ENCODE measurements at places on chromosomes 1 and 21.

GRCh38 chr1:2443277-2444137 is 31.1 kb upstream of the PEX10 start:
- DNase-seq, result no peak

DNA sequence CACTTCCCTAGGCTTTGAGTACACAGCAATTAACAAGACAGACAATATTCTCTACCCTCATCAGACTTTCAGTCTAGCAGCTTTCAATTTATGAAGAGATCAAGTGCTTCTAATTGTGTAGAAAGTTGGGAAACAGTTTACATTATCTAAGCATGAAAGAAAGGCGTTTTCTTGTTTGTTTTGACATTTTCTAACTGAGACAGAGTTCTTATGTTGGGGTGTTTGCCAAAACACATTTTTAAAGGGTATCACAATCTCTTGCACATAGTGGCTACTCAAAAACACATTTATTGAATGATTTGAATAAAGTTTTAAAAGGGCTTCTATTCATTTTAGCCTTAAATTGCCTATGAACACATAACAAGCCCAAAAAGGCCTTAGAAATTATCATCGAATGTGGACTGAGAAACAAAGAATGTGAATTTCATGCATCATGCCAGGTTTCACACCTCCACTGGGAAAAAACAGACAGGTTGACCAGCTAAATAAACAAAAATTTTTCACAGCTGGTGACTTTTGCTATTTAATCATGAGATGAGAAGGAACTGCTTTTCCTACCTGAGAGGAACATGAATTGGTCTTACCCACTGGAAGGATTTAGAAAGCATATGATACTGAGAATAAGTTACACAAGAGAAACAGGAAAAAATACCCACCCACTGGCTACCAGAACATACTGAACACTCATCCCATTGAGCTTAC is 394.5 kb upstream of the PKN2 start:
- no peak for DNase-seq

DNA sequence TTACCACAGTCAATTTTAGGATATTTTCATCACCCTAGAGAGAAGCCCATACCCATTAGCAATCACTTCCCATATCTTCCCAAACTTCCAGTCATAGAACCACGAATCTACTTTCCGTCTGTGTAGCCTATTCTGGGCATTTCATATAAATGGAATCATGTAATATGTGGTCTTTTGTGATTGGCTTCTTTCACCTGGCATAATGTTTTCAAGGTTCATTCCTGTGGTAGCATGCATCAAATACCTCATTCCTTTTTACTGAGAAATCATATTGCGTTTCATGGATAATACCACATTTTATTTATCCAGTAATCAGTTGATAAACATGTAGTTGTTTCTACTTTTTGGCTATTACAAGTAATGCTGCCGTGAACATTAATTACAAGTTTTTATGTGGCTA is 21.5 kb downstream of the DESI2 start:
- no peak for DNase-seq

DNA sequence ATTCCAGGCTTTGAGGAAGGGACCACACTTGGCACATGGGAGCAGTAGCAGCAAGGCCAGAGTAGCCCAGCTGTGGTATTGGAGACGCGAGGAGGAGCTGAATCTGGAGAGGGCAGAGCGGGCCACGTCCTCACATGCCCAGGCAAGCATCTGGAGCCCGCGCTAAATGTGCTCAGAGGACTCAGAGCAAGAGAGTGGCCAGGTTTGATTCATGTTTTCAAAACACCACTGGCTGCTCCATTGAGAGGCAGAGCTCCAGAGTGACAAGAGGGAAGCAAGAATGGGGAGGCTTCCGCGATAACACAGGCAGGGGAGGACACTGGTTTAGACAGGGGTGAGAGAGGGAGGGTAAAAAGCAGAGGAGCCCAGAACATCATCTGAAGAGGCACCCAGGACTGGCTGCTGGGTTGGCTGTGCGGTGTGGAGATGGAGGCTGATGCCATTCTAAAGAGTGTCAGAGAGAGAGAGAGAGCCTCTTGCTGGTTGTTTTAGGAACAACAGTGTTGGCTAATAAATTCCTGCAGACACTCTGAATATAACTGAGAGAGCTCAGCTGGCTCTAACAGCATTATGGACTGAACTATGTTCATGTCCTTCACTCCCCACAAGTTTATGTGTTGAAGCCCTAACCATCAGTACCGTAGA is 32.3 kb downstream of the RCAN1 start:
- peak; percentile 69 for DNase-seq

- no peak for DNase-seq
Measured at GRCh38 chr21:33763582-33763899, 121.2 kb downstream of the ITSN1 start.

DNA sequence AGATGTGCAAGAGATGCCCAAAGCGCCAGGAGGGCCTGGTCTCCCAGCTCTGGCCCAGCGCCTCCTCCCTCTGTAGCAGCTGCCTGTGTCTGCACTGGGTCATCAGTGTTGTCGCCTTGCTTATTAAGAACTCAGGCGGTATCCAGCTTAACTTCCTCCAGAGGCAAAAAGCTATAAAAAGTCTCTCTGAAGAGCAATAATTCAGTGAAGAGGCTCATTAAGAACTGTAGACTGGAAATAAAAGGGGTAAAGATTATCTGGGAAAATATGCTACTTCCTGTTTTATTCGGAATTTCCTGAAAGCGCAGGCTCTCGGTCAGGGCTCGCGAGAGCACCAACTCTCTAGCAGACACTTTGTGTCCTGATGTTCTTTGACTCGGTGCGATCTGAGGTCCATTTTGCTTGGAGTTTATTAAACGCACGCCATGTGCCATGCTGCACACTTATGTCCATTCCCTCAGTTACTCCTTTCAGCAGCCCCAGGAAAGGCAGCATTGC is 70.4 kb downstream of the MRPS6 start:
- DNase-seq, result no peak

GRCh38 chr1:240475832-240476231 is 136.1 kb downstream of the GREM2 start:
- DNase-seq, result no peak

DNA sequence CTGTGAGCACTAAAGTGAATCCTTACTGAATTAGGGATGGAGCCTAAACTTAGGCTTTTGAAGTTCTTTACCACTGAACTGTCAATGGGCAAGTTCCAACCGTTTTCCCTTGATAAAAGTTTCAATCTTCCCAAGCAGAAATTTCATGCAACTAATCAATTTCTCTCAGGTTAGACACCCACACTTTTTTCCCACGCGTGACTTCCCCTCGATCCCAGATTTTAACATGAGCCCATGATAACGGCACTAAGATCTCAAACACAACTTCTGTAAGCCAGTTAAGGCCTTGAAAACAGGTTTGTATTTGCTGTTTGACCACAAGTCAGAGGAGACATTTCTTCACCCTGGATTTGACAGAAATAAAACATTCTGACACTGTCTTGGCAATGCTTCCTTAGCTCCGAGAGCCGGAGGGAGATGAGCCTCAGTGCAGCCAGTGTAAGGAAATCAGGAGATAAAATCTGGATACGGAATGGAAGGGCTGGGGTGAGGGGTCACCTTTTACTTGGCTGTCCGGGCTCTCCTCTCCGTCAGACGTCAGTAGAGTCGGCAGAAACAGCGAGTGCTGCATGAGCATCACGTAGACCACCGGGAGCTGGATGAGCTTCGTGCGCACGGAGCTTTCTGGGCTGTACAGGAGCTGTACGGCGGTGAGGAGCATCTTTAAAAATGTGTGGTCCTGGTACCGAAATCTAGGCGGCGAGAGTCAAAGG is 39.7 kb downstream of the MRAP start:
- DNase-seq, result no peak

DNA sequence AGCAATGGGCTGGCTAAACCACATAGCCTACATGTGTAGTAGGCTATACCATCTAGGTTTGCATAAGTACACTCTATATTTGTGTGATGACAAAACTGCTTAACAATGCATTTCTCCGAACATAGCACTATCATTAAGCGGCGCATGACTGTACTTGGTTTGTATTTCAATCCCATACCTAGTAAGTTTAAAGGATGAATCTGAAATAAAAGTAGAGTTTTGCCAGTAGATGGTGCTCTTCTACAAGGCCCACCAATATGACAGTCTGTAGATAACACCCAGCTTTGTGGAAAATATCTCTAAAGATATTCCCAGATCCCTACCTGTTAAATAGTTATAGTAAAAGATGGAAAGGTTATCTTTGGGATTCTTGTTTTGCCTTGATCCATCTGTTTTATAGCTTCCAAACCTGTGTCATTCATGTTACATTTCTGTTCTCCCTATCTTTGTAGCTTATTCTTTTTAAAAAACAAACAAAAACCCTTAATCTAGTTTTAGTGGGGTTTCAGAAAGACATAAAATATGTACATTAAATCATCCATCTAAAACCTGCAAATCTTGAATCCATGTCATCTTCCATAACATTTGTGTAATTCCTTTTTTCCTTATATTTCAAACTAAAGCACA is 33.9 kb upstream of the ASPM start:
- DNase-seq, result peak; percentile 74

GRCh38 chr1:10738061-10739058 is 58.1 kb downstream of the CASZ1 start:
- DNase-seq, result no peak

DNA sequence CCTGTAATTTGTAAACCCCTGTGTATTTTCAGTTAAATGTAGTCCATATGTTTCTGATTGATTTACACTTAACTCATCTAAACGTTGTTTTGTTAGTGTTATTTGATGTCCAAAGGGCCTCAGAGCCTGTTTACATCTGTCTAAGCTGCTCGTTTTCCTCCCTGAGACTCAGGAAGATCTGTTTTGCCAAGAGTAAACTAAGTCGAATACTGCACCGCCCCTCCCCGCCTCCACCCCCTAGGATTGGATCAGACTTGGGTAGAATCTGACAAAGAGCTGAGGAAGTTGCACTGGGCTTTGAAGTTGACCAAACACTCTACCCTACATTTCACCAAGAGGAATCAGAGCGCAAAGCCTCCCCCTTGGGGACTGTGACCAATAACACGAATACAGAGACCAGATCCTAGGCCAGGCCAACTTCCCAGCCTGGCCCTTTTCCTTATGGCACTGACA is 206.9 kb upstream of the LMO4 start:
- DNase-seq, result no peak

GRCh38 chr1:95233319-95233736 is 682 bp upstream of the RWDD3 start:
- DNase-seq, result peak; percentile 15

GRCh38 chr1:150696995-150697927 is at the start of gene GOLPH3L:
Gene GOLPH3L (minus strand): TSS chr1:150697154. CDS start chr1:150694838, 2,316 bp downstream.
- DNase-seq, result peak; percentile 99

GRCh38 chr1:7557301-7557891 is 213.7 kb upstream of the VAMP3 start:
- DNase-seq, result no peak

DNA sequence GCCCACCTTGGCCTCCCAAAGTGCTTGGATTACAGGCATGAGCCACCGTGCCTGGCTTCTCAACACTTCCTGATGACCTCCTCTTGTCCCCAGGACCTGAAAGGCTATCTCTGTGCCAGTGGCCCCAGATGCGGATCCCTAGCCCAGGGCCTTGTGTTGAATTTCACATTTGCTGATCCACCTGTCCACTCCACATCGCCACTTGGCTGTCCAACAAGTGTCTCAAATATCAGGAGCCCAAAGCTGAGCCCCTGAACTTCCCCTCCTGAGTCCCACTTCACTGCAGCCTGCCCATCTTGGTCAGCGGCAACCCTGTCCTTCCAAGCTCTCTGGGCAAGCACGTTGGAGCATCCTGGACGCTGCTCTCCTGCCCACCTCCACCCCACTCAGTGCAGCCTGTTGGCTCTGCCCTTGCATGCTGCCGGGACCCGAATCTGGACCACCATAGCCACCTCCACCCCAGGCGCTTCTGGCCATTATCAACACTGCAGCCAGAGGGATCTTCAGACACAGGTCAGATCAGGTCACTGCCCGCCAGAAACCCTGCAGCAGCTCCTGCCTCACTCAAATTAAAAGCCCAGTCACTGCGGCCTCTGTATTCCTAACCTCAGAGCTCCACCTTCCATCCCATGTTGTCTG is 352.5 kb upstream of the VAMP3 start:
- no peak for DNase-seq

DNA sequence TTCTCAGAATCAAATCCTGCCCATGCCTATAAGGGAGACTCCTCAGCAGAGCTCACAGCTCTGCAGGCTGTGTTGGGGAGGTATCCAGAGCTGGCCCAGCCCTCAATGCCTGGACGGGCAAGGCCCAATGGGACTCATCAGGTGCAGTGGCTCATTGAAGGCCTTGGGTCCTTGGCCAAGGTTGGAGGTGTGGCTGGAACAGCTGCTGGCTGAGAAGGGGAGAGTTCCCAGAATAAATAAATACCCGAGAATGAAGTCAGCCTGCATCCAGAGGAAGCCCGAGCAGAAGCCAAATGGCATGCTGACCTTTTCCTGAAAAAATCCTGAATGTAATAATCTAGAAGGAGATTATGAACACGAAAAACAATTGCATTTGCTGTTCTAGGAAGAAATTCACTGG is 25.2 kb upstream of the IKBKE start:
- DNase-seq, result no peak
